ENCODE measurements at places on chromosomes 3 and 15.

- no peak for DNase-seq
Measured at GRCh38 chr3:156720826-156721225, 46.4 kb downstream of the TIPARP start.

DNA sequence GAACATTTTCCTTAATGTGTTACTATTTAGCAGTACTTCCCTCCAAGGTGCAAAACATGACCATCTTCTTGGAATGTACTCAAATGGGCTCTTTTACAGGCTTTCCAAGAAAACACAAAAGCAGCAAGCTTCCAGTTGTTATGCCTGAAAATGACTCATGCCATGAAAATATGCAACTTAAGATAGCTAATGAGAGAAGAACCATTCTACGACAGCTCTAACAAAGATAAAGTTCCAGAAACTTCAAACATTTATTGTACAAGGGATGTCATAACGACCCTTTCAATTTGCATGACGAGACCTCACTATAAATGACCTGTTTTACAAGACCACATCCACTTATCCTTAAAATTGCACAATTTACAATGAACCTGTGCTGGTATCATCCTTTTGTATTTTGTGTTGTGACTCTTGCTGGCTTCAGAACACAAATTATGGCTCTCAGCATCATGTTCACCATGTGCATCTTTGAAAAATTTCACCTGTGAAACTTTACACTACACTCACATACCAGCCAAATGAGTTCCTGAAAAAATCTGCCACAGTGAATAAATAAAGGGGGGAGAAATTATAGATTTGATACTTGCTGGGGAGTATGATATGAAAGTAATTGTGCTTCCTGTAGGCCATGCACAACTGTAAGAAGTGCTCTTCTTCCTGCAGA lies 433.7 kb downstream of the MAGI1 start:
- DNase-seq: peak; percentile 70

GRCh38 chr3:105364128-105364527 lies 2.6 kb upstream of the ALCAM start:
- DNase-seq: peak; percentile 60

DNA sequence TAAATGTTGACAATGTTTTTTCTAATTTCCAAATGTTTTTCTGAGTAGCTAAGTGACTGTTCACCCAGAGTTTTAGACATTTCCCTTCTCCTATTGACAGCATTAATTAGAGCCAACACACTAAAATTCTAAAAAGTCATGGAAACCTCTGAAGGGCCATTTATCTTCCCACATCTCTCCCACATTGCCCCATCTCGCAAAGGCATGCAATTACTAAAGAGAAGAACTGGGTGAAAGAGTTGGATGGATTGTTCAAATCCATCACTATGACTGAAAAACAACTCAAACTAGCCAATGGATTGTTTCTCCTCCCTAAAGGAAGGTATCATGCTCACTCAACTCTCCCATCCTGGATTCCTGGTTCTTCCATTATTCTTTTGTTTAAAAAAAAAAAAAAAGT lies 30.0 kb upstream of the PHLDB2 start:
- DNase-seq: no peak

DNA sequence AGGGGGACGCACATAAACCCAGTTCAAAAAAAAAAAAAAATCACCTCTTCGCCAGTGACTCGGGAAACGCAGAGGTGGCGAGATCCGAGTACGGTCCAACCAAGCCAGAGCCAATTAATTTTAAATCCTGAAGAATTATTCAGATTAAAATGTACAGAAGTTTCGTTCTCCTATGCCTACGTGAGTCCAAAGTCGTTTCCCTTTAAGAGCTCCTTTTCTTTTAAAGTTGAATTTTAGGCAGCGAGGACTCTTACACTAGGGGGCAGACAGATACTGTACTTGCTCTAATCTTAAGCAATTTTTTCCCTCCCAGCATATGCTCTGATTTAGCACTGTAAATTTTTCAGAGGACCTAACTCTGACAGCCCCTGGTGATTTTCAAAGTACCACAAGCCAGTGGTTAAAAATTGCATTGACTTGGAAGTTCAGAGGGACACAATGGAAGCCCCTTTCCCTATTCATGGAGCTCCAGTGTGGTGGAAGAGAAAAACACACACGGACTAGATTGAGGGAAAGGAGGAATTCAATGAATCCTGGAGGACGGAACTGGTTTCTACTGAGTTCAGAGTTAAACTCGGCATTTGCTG lies 3.3 kb upstream of the NR2F2 start:
- DNase-seq: peak; percentile 96

DNA sequence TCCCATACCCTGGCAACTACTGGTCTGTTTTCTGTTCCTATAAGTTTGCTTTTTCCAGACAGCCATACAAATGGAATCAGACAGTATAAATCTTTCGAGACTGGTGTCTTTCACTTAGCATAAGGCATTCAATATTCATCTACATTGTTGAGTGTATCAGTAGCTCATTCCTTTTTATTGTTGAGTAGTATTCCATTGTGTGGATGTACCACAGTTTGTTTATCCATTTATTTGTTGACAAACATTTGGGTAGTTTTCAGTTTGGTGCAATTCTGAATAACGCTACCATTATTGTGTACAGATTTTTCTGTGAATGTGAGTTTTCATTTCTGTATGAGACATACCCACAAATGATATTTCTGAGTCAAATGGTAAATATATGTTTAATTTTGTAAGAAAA lies 35.4 kb downstream of the LARP6 start:
- DNase-seq: no peak

DNA sequence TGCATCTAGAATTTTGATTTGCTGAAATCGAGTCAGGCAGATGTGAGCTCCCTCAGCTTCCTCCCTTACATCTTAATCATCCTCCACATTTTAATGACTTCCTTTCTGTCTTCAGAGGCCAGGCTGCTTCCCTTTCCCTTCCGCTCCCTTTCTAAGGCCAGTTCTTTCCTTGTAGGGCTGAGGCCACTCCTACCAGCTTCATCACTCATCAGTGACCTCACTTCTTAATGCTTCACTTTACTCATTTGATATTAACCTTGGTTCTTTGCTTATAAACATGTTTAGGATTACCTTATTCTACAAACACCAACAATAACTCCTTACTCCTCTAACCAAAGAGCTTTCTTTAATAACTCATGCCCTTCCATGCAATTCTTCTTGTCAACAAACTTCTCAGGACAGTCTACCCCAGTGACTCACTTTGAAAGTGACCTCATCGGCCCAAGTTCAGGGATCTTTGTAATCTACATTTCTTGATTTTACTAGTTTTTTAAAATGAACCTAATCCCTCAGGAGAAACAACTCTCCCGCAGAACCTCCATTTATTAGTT lies 23.9 kb downstream of the ILDR1 start:
- DNase-seq: peak; percentile 16

GRCh38 chr15:95713324-95713723 lies 617.2 kb upstream of the NR2F2 start:
- no peak for DNase-seq

DNA sequence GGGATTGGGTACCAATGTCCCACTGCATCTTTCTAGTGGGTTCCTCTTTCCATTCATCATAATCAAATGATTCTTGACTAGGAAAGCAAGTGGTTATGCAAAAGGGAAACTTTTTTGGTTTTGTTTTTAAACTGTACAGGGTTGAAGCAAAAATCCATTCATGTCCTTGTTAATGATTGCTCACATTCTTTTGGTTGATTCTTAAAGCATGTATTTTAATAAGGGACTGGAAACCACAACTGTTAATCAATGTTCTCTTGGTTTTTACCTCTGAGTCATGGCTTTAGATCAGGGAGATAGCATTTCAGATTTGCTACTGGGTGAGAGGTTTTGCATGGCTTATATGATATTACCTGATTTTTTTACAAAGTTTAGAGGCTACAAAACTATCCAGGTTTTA lies 371.7 kb upstream of the RGMA start:
- DNase-seq: no peak

GRCh38 chr3:14494973-14495300 lies 45.2 kb downstream of the GRIP2 start:
- DNase-seq: no peak

DNA sequence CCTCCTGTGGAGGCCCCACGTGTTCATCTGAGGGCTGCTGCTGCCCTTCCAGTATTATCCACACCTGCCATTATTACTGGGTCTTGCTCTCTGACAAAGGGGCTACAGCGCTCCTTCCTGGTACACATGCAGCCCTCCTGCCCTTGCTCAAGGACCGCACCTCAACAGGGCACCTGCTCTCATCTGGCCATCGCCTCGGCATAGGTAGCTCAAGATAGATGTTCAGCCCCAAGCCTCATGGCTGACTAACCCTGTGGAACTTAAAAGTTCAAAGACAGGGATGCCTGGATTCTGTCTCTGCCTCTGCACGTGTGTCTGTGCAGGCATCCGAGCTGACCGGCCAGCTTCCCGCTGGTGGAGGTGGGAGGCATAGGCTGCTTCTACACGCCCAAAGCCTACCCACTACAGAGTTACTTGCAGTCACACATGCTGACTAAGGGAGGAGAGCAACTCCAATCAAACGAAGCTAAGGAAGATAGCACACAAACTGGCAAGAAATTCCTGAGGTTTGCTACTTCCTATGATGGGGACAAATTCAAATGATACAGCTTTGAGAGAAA lies 152.5 kb upstream of the ATP10A start:
- DNase-seq: no peak

- DNase-seq: no peak
Measured at GRCh38 chr3:73999501-73999900, 374.8 kb upstream of the PDZRN3 start.

DNA sequence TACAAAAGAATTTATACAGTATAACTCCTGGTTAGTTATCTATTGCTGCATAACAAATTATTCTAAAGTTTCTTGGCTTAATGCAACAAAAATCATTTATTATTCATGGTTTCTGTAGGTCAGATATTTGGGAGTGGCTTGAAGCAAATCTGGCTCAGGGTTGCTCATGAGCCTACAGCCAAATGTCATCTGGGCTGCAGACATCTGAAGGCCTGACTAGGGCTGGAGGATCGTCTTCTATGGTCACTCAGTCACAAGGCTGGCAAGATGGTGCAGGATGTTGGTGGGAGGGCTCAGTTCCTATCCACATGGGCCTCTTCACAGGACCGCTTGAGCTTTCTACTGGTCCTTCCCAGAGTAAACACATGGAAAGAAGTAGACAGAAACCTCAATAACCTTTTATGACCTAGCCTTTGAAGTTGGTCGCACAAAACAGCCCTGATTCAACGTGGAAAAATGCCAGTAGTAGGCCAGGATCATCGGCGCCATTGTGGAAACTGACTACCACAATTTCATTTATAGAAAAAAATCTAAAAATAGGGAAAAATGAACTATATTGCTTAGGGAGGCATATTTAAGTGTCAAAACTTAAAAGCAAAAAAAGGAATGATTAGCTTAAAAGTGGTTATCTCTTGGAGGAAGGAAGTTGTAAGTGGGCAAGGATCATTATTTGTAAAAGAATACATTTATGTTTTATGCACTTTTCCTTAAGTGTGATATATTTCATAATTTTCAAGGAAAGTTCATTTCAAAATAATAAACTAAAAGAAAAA lies 9.9 kb upstream of the MITF start:
- no peak for DNase-seq
